ENCODE measurements at places on chromosomes 12 and 14.

GRCh38 chr12:89173096-89173495 lies 179.2 kb downstream of the DUSP6 start:
- no peak for DNase-seq

DNA sequence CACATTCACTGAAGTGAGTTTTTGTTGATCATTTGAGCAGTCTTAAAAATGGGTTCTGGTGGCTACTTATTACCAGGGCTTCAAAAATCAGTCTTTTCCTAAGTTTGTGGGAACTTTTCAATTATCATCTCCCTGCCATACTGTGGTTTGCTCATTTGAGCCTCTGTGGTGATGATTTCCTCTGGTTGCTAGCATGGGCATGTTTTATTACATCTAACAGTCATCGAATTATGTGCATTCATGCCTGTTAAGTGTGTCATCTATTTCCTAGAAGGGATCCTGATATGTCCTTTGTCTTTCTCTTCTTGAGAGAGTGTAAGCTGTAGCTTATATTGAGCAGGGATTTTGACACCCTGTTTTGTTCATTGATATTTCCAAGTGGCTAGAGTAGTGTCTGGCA lies 116.8 kb downstream of the WIF1 start:
- DNase-seq = no peak

DNA sequence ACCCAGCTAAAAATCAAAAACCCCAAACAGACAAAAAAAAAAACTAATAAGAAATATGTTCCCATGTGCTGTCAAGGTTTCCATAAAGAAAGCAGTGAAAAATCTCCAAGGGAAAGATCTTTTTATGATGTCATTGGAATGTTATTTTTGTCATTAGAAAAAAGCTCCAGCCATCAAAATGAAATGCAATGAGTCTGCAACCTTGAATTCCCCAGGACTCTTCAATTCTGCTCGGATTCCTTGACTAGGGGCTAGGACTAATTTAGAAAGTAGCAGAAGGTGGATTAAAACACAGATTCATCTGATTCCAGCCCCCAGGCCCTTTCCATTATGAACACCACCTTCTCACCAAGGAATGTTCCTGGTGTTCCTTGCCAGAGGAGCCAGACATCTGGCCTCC lies 6.0 kb upstream of the PCNX1 start:
- DNase-seq = no peak

- DNase-seq = no peak
Observed at GRCh38 chr14:95808371-95808770, 68.3 kb upstream of the TUNAR start.

DNA sequence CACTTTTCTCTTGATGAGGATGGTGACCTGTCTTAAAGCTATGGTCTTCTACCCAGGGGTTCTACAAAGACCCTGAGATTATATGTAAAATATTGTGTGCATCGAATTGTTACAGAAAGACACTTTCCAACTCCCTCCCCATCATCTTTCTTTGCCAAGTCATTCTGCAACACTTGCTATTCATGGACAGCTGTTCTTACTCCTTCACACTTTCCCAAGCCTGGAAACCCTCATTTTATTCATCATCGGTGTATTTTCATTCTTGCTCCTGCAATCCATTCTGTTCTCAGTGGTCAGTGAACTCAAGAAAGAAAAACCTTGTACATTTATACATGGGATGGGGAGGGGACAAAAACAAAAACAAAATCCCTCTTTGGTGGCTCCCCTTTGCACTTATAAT lies 90.5 kb upstream of the STXBP6 start:
- no peak for DNase-seq

GRCh38 chr12:71108355-71108754 lies 49.4 kb downstream of the TSPAN8 start:
- DNase-seq = no peak

DNA sequence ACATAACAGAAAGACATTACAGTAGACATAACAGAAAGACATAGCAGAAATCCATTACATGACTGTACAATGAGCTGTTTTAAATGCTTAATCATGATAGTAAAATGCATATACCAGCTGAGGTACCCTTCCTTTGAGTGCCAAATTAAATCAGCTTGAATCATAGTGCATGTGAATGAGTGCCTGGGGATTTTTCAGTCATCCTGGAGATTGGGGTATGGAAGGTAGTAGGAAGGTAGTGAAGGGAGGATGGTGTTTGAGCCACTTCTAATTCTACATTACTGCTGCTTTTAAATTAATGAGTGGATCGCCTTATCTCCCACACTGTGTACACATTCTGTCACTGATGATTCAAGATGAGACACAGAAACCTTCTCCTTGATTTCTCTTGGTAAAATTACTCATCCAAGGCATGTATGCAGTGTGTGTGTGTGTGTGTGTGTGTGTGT lies 534.2 kb downstream of the LRFN5 start:
- DNase-seq = no peak

DNA sequence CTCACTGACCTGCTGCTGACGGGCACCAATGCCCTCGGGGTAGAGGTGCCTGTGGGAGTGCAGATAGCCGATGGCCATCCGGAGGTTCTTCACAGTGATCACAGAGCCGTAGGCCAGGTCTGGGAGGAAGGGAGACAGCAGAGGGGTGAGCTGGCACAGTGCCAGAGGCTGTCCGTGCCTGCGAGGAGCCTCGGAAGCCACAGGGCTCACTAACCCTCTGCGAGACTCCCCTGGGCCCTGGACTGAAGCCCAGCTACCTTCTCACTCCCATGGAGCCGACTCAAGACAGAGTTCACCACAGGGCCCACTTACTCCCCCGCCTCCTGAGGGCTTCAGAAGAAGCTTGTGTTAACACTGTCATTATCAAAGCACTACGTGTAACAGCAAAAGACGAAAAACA lies 24.5 kb downstream of the POMT2 start:
- no peak for DNase-seq

DNA sequence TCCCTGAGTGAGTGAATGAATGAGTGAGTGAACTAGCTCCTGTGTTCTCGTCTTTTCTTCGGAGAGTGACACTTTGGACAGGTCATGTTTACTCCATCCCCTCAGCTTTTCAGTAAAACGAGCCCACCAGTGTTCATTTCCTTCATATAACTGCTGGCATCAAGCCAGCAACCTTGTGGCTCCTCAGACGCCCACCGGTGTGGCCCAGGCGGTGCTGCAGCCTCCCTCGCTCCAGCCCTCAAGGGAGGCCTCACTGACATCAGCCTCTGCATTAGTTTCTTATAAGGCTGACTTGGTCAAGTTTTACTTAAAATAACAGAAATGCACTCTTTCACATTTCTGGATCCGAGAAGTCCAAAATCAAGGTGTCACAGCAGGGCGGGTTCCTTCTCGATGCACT lies 188.0 kb downstream of the ZFP36L1 start:
- DNase-seq = no peak
